ENCODE measurements at places on chromosomes 13 and 19.

GRCh38 chr13:85427416-85427815, 371.8 kb downstream of the SLITRK6 start:
- no peak for DNase-seq

GRCh38 chr13:77872995-77873394, 45.6 kb downstream of the EDNRB start:
- no peak for DNase-seq

- no peak for DNase-seq
Observed at GRCh38 chr13:71721104-71721503, 145.9 kb downstream of the DACH1 start.

GRCh38 chr13:23707674-23708073, 137.5 kb downstream of the TNFRSF19 start:
- DNase-seq, result no peak

DNA sequence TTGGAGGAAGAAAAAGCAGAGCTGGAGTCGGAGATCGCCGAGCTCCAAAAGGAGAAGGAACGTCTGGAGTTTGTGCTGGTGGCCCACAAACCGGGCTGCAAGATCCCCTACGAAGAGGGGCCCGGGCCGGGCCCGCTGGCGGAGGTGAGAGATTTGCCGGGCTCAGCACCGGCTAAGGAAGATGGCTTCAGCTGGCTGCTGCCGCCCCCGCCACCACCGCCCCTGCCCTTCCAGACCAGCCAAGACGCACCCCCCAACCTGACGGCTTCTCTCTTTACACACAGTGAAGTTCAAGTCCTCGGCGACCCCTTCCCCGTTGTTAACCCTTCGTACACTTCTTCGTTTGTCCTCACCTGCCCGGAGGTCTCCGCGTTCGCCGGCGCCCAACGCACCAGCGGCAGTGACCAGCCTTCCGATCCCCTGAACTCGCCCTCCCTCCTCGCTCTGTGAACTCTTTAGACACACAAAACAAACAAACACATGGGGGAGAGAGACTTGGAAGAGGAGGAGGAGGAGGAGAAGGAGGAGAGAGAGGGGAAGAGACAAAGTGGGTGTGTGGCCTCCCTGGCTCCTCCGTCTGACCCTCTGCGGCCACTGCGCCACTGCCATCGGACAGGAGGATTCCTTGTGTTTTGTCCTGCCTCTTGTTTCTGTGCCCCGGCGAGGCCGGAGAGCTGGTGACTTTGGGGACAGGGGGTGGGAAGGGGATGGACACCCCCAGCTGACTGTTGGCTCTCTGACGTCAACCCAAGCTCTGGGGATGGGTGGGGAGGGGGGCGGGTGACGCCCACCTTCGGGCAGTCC, 5.0 kb downstream of the FOSB start:
- no peak for DNase-seq

DNA sequence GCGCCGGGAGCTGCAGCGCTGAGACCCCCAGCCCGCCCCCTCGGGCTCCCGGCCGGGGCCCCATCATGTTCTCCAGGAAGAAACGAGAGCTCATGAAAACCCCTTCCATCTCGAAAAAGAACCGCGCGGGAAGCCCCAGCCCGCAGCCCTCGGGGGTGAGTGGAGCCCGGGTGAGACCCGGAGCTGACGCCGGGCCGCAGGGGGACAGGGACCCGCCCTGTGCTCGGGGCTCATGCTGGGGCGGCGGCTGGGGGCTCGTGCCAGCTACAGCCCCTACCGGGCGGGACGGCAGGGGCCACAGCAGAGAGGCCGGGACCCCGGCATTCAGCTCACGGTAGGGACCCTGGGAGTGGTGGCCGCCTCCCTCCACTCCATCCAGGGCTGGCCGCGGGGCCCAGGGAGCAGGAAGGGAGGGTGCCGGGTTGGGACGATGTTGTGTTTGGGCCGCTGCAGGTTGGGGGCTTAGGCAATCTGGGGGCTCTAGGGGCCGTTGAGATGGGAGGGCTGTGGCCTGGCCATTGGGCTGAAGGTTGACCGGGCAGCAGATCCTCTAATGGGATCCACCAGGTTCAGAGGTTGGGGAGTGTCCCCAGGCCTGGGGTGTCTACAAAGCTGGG, 482 bp downstream of the ARHGAP45 start:
- DNase-seq, result no peak

GRCh38 chr19:14554382-14554812, 17.5 kb downstream of the NDUFB7 start:
- DNase-seq, result no peak

GRCh38 chr19:35436477-35437405, 11.3 kb upstream of the FFAR2 start:
- peak; percentile 26 for DNase-seq

- no peak for DNase-seq
Observed at GRCh38 chr19:688214-688613, 7.0 kb downstream of the PRSS57 start.

GRCh38 chr13:106906426-106906996, 338.6 kb upstream of the ARGLU1 start:
- no peak for DNase-seq

DNA sequence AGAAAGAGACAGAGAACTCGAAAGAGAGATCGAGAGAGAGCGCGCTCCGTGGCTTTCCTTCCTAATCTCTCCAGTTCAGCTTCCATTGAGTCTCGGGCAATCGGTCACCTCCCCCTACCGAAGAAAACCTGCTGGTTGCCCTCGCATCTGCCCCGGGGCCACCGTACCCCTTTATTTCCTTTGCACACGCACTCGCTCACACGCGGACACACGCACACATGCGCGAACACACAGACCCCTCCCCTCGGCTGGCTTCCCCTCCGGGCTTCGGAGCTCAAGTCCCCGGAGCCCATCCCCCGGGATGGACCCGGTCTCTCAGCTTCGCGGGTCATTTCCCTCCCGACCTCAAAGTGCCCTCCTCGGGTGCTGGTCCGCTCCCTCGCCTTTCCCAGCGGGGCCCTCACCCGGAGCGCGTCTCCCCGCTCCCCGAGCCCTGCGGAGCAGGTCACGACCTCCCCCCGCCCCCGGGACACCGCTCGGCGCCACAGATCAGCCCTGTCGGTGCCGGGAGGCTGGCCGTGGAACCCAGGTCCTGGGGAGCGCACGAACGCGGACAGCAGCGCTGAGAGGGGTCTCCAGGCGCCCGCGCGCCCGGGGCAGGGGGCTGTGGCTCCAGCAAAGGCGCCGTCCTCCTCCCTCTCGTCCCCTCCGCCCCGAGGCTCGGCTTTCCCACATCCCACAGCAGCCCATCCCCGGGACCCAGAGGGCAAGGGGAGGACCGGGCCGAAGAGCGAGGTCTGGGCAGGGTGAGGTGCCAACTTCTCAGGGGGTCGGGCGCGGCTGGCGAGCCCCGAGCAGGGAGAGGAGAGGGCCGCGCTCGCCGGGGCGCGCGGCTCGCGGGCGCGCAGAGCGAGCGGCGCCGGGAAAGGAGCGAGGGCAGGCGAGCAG, 1.8 kb downstream of the DACH1 start:
- DNase-seq, result peak; percentile 16

GRCh38 chr13:36673838-36674326, at the start of gene SERTM1:
TSS of gene SERTM1 (plus strand) at chr13:36674020. CDS start at chr13:36695079, 21,059 bp downstream.
- no peak for DNase-seq

DNA sequence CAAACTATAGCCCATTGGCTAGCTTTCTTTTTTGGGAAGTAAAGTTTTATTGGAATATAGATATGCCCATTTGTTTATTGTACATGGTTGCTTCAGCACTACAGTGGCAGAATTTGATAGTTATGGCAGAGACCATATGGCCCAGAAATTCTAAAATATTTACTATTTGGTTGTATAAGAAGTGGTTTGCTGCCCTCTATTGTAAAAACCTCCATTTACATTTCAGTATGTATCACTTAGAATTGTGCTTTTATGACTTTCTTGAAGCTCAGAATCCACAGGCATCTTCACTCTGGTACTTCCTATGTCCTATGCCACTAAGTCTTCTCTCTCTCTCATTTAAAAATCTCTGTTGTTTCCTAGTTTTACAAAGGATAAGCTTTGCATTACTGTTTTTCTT, 37.7 kb downstream of the DLEU7 start:
- DNase-seq, result no peak

DNA sequence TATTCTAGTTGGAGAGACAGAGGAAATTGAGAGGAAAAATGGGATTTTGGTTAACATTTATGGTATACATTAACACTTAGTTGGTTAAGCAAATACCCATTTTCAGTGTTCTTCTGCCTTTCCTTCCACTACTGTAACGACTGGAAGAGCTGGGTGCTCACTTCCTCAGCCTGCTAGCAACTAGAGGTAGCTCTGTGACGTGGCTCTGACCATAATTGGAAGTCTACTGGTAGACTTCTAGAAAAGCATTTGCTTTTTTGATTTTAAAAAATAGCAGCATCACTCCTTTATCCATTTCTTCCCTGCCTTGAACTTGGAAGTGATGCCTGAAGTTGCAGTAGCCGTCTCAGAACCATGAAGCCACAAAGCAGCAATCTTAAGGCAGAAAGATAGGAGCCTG, 15.9 kb downstream of the NHLRC3 start:
- no peak for DNase-seq

DNA sequence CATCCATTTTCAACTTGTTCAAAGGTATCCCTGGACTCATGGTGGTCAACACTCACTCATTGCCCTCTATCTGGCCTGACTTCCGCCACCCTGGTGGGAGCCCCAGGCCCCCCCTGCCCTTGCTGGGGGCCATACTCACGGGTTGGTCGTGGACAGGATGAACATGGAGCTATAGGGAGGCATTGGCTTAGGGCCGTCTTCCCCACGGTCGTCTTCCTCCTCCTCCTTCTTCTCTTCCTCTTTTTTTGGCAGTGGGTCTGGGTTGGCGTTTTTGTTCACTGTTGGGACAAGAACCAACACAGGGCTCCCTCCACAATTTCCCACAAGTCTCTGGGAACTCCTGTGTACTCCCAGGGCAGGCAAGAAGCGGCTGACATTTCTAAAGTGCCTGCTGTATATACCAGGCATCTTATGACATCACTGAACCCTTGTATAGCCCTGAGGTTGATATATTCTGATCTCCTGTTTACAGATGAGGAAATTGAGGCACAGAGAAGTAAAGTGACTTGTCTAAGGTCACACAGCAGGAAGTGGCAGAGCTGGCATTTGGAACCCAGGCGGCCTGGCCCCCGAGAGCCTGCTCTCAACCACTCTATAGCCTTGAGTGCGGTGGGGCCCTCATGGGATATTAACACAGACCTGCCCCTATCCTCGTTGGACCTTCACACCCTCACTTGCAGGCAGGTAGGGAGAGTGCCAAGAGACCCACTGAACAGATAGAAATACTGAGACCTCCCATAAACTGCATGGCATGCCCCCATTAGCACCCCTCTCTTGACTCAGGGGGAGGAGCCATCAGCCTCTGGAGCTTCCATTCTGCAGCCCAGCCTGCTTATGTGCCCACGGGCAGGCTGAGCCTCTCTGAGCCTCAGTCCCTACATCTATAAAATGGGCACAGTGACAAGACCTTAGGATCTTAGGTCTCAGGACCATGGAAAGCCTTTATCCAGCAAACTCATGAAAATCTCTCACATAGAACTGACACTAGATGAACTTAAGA, 135.0 kb downstream of the IER2 start:
- no peak for DNase-seq

DNA sequence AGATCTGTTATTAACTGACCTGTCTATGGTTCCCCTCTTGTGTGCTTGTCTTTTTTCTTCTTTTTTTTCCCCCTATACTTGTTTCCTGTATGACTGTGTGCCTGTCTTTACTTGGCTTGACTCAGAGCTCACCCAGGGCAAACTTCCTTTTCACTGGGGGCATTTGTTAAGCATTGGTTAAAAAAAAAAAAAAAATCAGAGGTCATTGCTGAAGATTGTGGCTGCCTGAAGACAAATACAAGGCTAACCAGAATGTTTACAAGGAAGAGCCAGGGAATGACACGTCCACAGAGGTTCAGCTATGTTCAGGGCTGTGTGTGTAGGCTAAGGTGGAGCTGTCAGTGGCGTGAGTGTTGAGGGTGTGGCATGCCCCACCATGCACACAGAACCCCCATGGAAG, 47.1 kb downstream of the LNX2 start:
- no peak for DNase-seq

DNA sequence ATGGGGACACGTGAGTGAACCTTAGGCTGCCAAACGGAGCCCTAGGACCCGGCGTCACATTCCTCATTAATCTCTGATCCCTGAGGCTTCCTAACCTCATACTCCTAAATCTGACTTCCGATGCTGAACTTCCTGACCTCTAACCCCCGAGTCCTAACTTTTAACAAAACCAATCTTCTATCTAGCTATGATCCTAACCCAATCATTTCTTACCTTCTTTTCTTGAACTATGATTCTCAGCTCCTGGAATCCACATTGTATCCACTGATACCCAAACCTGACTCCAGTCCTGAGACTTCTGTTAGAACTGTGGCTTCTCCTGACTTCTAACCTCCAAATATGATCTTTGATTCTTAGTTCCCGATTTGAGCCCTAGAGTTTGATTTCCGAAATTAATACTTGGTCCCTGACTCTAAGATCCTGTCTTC, 447 bp downstream of the NFKBIB start:
- DNase-seq, result no peak

Measured in heart right ventricle (tissue), 16 donors.